ENCODE measurements at places on chromosomes 5 and 9. TPM values are rescaled to one million over a fixed set of nuclear protein-coding genes. Genes with fewer than 3 reads are reported as not detected.

MOB3B gene
- 18.1 TPM for polyA plus RNA-seq

KIAA0825 gene
- 0.67 TPM for polyA plus RNA-seq

JAKMIP2 gene
- polyA plus RNA-seq: 0.22 TPM

- H3K4me1 ChIP-seq: no peaks in the 10 kb centered on the region
- no peak overlapping the region for H3K27ac ChIP-seq
- no peaks in the 10 kb centered on the region for H3K27me3 ChIP-seq
- no peak for DNase-seq
Observed at GRCh38 chr9:21686738-21687137, 115.7 kb upstream of the MTAP start.

GRCh38 chr5:146005723-146006122 lies 69.3 kb downstream of the SH3RF2 start:
- no peak overlapping the region for H3K27ac ChIP-seq
- no peaks in the 10 kb centered on the region for H3K27me3 ChIP-seq
- H3K36me3 ChIP-seq: no peaks in the 10 kb centered on the region
- no peaks in the 10 kb centered on the region for H3K4me1 ChIP-seq
- DNase-seq: no peak
- no peak overlapping the region for H3K4me3 ChIP-seq

DNA sequence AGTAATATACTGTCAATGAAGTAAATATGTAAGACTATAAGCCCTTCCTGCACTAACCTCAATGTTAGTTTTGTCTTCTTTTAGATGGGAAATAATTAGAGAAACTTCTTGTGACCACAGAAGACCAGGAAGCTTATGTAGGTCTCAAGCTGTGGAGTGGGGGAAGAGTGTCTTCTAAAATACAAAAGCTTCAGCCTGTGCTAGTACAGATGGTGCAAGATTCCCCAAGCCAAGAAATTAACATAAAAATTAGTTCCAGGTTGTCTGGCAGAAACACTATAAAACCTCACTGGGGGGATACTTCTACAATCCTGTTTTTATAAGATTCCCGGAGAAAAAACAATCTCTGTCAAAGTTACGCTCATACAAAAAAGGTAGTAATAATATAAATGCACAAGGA lies 103.6 kb downstream of the FNBP1 start:
- H3K27me3 ChIP-seq: no peaks in the 10 kb centered on the region
- no peak overlapping the region for H3K4me3 ChIP-seq
- H3K4me1 ChIP-seq: no peaks in the 10 kb centered on the region
- H3K27ac ChIP-seq: no peak overlapping the region

DNA sequence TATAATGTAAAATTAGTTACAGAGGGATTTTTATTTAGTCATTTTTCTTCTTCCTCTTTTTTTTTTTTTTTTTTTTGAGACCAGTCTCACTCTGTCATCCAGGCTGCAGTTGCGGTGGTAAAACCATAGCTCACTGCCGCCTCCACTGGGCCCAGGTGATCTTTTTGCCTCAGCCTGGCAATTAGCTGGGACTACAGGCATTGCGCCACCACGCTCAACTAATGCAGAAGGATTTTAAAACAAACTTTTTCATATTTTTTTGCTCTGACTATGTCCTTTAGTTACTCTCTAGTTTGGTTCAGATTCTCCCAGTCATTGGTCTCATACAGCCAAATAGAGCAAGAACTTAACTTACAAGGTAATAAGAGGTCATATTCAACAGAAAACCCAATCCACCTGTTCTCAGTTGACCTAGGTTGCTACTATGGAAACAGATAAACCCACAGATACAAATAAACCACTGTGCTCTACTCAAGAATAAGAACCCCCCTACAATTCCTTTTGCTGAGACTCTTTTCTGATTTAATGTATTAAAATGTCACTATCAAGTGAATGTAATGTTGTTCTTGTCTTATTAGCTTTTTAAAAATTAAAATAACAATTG lies 50.1 kb upstream of the TTC39B start:
- DNase-seq: peak; percentile 77
- H3K27me3 ChIP-seq: no peaks in the 10 kb centered on the region
- peaks cover 24% of the 10 kb centered on the region for H3K4me1 ChIP-seq

All from small intestine (tissue), 16 donors.